ENCODE measurements at places on chromosomes 1 and 21. TPM values are rescaled to one million over a fixed set of nuclear protein-coding genes. Genes with fewer than 3 reads are reported as not detected.

DNA sequence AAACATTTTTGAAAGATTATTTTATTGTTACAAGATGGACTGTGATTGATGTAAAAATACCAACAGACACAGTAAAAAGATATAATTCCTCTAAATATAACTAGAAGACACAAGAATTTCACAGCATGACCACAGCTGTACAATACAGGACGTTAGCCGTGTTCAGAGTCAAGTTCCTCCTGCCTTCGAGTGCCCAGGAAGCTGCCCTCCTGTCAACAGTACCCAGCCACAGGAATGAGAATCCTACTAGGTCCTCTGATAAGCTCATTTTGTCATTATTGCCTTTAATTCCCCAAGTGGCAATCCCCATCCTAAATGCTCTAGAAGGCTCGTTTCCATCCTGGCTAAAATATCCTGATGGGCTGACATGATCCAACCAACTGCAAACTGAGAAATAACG lies 16.4 kb upstream of the CAPN2 start:
- no peak for DNase-seq
- H3K4me3 ChIP-seq, result no peak overlapping the region
- no peaks in the 10 kb centered on the region for H3K36me3 ChIP-seq
- no peak overlapping the region for H3K27ac ChIP-seq
- peaks cover 4% of the 10 kb centered on the region for H3K4me1 ChIP-seq
- H3K27me3 ChIP-seq, result no peaks in the 10 kb centered on the region

DNA sequence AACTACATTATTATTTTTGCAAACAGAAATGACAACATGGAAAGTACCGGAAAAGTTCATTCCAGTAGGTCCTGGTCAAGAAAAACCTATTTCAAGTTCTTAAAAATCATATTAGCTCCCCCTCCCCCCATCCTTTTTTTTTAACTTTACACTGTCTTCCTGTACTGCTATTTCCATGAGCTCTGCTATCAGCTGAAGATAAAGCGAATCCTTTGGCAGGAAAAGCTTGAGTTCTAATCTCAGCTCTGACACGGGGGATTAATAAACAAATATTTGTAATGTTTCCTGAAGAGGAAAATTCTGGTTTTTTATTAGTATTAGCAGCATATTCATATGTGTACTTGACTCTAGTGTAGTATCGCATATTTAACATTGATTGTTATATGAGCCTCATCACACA lies 190.7 kb upstream of the ESRRG start:
- no peak for DNase-seq
- no peak overlapping the region for H3K4me3 ChIP-seq
- H3K27ac ChIP-seq, result no peak overlapping the region
- no peaks in the 10 kb centered on the region for H3K4me1 ChIP-seq
- H3K36me3 ChIP-seq, result no peaks in the 10 kb centered on the region

- DNase-seq, result no peak
- no peak overlapping the region for H3K4me3 ChIP-seq
- H3K4me1 ChIP-seq, result peaks cover 2% of the 10 kb centered on the region
- H3K27ac ChIP-seq, result no peak overlapping the region
- H3K27me3 ChIP-seq, result no peaks in the 10 kb centered on the region
Measured at GRCh38 chr1:43306688-43307457, 6.1 kb downstream of the TIE1 start.

DNA sequence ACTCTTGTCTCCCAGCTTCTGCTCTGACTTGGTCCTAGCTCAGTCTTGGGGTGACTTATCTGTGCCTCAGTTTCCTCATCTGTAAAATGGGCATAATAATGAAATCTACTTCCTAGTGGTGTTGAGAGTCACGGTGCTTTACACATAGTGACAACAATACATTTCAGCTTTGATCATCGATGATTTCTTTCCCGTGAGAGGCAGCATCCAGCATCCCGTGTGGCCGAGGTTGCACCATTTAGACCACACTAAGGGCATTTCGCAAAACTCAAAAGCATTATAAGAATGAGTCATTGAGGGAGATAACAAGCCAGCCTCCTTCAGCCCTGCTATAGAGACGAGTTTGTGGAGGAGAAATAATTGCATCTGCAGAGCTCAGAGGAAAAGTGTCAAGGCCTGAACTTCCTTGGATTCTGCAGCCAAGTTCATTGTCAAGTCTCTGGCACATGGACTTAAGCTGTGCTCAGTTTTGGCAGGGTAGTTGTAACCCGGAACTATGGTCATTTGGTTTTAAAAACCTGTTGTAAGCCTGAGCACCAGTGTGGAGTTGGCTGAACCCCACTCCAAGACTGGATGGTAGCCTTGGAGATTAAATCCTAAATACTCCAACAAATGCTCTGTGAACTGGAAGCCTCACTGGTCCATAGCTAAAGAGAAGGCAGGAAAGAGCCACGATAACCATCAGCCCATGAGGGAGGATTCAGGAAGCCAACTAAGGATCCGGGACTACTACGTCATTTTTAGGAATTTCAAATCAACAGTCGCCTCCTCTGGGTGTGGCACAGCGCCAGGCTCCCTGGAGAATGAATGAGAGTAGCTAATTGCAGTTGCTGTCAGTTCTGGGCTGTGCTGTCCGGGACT lies 64.2 kb downstream of the TCP10L start:
- H3K27ac ChIP-seq, result peak overlapping the region; percentile 25
- no peak overlapping the region for H3K4me3 ChIP-seq
- H3K27me3 ChIP-seq, result no peaks in the 10 kb centered on the region
- peak; percentile 84 for DNase-seq
- peaks cover 7% of the 10 kb centered on the region for H3K4me1 ChIP-seq

DNA sequence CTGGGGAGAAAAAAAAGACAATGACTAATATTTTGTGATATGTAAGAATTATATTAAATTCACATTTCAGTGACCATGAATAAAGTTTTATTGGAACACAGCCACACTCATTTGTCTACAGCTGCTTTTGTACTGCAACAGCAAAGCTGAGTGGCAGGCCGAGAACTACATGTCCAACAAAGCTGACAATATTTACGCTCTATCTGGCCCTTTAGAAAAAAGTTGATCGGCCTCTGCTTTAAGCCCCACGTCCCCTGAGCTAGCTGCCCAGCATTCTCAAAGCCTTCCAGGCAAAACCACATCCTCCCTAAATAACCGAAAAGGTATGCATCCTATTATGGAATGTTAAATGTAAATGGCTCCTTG lies 8.6 kb downstream of the SLC2A1 start:
- no peak overlapping the region for H3K4me3 ChIP-seq
- H3K4me1 ChIP-seq, result no peaks in the 10 kb centered on the region
- H3K27ac ChIP-seq, result no peak overlapping the region
- no peaks in the 10 kb centered on the region for H3K27me3 ChIP-seq
- no peak for DNase-seq
- no peaks in the 10 kb centered on the region for H3K36me3 ChIP-seq

- DNase-seq, result no peak
- H3K36me3 ChIP-seq, result no peaks in the 10 kb centered on the region
- H3K27me3 ChIP-seq, result no peaks in the 10 kb centered on the region
- no peak overlapping the region for H3K4me3 ChIP-seq
- no peak overlapping the region for H3K27ac ChIP-seq
Measured at GRCh38 chr1:81690676-81691453, 109.9 kb upstream of the ADGRL2 start.

DNA sequence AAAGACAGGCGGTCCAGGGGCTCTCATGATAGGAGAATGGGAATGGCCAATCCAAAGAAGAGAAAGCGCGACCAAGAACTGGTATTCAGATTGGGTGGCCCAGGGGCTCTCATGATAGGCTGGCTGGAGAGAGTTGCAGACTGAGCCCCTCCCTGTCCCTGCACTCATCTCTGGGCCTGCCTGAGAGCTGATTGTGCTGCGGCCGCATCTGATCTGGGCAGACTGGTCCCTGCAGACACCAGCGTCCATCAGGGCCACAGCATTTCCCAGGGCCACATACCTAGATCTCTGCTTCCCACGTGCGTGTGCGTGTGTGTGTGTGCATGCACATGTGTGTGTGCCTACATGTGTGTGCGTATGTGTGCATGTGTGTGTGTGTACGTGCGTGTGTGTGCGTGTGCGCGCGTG lies 30.4 kb upstream of the MAN1C1 start:
- no peak overlapping the region for H3K4me3 ChIP-seq
- no peaks in the 10 kb centered on the region for H3K27me3 ChIP-seq
- no peaks in the 10 kb centered on the region for H3K4me1 ChIP-seq
- no peaks in the 10 kb centered on the region for H3K36me3 ChIP-seq
- no peak for DNase-seq
- H3K27ac ChIP-seq, result no peak overlapping the region

SPRR1B gene
- total RNA-seq, result not detected

DNA sequence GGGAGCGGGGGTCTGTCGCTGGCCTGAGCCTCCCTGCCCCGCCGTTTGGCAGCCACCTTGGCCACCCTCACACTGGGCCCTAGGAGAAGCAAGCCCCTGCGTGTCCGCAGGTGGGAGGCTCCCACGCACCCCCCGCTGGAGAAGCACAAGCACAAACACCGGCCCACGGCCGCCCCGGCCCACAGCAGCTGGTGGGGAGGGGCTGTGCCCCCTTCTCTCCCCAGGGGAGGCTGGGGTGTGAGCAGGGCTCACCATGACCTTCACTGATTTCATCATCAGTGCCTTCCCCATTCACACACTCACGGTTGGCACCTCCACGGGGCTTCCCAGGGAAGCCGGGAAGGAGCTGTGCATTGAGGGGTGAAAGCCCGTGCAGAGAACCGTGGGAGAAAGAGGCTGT lies 7.9 kb downstream of the AGRN start:
- DNase-seq, result no peak
- H3K27me3 ChIP-seq, result no peaks in the 10 kb centered on the region
- no peaks in the 10 kb centered on the region for H3K4me1 ChIP-seq
- no peak overlapping the region for H3K4me3 ChIP-seq
- H3K27ac ChIP-seq, result no peak overlapping the region
- no peaks in the 10 kb centered on the region for H3K36me3 ChIP-seq

FCN3 gene
- total RNA-seq, result 0.35 TPM

DNA sequence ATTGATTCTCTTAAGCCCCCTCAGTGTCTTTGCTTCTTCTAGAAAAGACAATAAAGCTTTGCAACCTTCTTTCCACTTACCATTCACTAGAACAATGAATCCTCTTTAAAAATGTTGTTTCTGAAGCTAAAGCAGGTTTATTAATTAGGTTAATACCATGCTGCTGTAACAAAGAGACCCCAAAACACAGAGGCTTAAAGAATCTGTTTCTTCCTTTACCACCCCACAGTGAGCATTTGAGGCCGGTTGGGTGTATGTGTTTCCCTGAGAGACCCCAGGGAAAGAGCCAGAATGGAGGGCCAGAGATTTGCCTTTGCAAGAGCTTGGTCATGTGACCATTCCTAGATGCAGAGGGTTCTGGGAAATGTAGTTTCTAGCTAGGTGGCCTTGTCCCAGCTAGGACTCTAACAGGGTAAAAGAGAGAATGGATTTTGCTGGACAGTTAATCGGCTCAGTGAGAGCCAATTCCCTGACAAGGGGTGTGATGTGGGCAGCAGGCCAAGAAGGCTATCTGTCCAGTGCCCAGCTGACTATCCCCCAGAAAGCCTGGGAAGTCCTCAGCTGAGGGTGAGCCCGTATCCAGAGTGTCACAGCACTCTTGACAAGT lies 191.8 kb upstream of the TMEM51 start:
- H3K27ac ChIP-seq, result no peak overlapping the region
- no peaks in the 10 kb centered on the region for H3K27me3 ChIP-seq
- H3K4me3 ChIP-seq, result no peak overlapping the region
- H3K4me1 ChIP-seq, result no peaks in the 10 kb centered on the region
- no peaks in the 10 kb centered on the region for H3K36me3 ChIP-seq

- H3K36me3 ChIP-seq, result no peaks in the 10 kb centered on the region
- DNase-seq, result no peak
- no peaks in the 10 kb centered on the region for H3K27me3 ChIP-seq
- no peak overlapping the region for H3K27ac ChIP-seq
Measured at GRCh38 chr1:86015375-86015774, 141.2 kb downstream of the COL24A1 start.

SPATA46 gene
- not detected for total RNA-seq

GRCh38 chr1:94236630-94237290 lies 624 bp downstream of the ARHGAP29 start:
- no peaks in the 10 kb centered on the region for H3K36me3 ChIP-seq
- no peaks in the 10 kb centered on the region for H3K4me1 ChIP-seq
- peak overlapping the region; percentile 19 for H3K27ac ChIP-seq

- no peaks in the 10 kb centered on the region for H3K27me3 ChIP-seq
- DNase-seq, result no peak
- H3K36me3 ChIP-seq, result no peaks in the 10 kb centered on the region
- H3K4me1 ChIP-seq, result no peaks in the 10 kb centered on the region
- no peak overlapping the region for H3K4me3 ChIP-seq
Measured at GRCh38 chr1:110505596-110505995, 13.4 kb downstream of the KCNA10 start.

GRHL3 gene
- not detected for total RNA-seq

DNA sequence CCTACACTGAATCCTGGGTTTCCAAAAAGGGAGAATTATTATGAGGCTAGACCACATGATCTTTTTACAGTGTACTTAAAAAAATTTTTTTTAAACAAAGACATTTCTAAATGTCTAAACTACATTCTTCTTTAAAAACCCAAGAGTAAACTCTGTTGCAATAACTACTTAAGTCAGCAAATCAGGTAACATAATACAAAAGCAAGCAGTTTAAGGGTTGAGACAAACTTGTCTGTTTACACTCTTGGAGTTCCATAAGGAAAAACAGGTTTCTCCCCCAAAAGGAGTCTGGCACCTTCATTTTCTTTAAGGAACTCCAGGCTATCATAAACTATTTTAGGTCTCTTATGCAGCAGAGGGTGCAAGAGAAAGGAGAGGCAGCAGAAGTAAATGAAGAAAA lies 12.5 kb upstream of the ANKRD45 start:
- no peak overlapping the region for H3K27ac ChIP-seq
- no peaks in the 10 kb centered on the region for H3K27me3 ChIP-seq

- no peak for DNase-seq
- no peaks in the 10 kb centered on the region for H3K27me3 ChIP-seq
- peaks cover 10% of the 10 kb centered on the region for H3K4me1 ChIP-seq
- no peak overlapping the region for H3K27ac ChIP-seq
Measured at GRCh38 chr1:206684003-206684402, 702 bp upstream of the MAPKAPK2 start.
